ENCODE measurements at places on chromosomes 1 and 21. TPM values are rescaled to one million over a fixed set of nuclear protein-coding genes. Genes with fewer than 3 reads are reported as not detected.

- DNase-seq = peak; percentile 17
- no peak overlapping the region for H3K27ac ChIP-seq
- H3K36me3 ChIP-seq = no peaks in the 10 kb centered on the region
- 0 out of 2 replicates have a peak, but pooled peaks cover 7% of the 10 kb centered on the region for H3K4me1 ChIP-seq
- H3K27me3 ChIP-seq = no peaks in the 10 kb centered on the region
These were observed 44.9 kb downstream of the GFI1 start for GRCh38 chr1:92441697-92442342.

GRCh38 chr1:70084314-70084915 lies 121.0 kb downstream of the LRRC40 start:
- H3K27ac ChIP-seq = no peak overlapping the region
- no peak for DNase-seq
- no peak overlapping the region for H3K4me3 ChIP-seq
- no peaks in the 10 kb centered on the region for H3K27me3 ChIP-seq

DNA sequence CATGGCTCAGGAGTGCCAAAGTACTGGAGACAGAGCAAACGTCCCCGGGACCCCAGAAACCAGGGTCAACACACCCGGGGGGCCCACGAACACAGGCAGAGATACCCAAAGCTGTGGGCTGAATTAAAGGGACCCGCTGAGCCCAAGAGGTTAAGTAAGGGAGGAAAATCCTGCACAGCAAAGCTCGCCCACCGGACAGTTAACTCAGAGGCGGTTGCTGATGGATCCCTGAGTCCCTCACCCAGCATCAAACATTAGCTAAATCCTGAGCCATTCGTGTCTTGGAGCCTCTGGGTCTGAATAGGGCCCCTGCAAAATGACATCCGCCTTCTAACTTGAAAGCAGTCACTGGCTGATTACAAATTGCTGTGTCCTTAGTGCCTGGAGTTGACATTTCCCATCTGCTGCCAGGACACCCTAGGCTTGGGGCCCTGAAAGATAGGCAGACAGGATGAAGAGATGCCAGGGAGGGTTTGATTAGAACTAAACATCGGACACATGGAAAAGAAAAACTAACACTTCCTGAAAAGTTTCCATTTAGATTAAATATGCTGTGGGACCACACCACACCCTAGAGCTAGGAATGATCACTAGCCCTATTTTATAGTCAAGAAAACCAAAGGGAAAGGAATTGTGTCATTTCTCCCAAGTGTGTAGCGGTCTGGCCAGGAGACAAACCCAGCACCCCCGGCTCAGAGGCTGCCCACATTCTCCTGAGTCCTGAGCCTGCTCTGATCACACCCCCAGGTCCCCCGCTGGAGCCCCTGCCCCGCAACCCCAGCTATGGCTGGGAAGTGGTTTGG lies 239.3 kb downstream of the NPHP4 start:
- DNase-seq = no peak
- no peak overlapping the region for H3K4me3 ChIP-seq
- H3K4me1 ChIP-seq = peaks cover 11% of the 10 kb centered on the region
- H3K27me3 ChIP-seq = no peaks in the 10 kb centered on the region
- H3K36me3 ChIP-seq = no peaks in the 10 kb centered on the region
- H3K27ac ChIP-seq = no peak overlapping the region

- peaks cover 17% of the 10 kb centered on the region for H3K27me3 ChIP-seq
- H3K36me3 ChIP-seq = no peaks in the 10 kb centered on the region
- H3K4me3 ChIP-seq = no peak overlapping the region
- DNase-seq = no peak
These were observed 57.5 kb downstream of the CD247 start for GRCh38 chr1:167460836-167461235.

DNA sequence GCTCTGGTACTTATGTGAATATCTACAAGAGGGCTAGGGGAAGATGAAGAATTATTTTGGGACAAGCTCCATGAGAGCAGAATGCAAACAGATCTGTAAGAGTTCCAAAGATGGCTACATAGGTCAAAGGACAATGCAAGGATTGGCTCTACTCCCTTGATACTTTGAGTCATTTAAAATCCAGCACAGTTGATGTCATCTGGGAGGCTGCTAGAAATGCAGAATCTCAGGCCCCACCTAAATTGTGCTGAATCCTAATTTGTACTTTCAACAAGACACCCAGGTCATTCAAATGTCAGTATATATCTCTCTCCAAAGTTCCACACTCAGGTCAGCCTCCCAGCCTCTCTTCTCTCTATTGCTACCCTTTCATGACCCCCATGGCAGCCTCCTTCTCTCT lies 23.7 kb upstream of the TADA1 start:
- no peak overlapping the region for H3K4me3 ChIP-seq
- no peaks in the 10 kb centered on the region for H3K36me3 ChIP-seq
- H3K27ac ChIP-seq = no peak overlapping the region
- no peaks in the 10 kb centered on the region for H3K4me1 ChIP-seq

DNA sequence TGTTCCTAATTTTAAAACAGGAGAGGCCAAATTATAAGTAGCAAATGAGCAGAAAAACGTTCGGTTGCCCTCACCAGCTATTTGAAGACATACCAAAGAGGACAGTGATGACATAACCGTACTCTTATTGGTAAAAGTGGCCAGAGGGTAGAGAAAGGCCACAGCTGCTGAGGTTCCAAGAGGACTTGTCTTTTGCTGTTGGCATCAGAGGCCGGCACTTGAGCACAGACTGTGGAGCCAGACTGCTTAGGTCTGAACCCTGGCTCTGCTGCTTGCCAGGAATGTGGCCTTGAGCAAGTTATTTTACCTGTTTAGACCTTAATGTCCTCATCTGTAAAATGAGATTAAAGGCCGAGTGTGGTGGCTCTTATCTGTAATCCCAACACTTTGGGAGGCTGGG lies 14.9 kb downstream of the ETV3L start:
- no peak for DNase-seq
- H3K36me3 ChIP-seq = no peaks in the 10 kb centered on the region
- no peak overlapping the region for H3K4me3 ChIP-seq
- no peaks in the 10 kb centered on the region for H3K27me3 ChIP-seq
- H3K27ac ChIP-seq = no peak overlapping the region
- peaks cover 3% of the 10 kb centered on the region for H3K4me1 ChIP-seq

DNA sequence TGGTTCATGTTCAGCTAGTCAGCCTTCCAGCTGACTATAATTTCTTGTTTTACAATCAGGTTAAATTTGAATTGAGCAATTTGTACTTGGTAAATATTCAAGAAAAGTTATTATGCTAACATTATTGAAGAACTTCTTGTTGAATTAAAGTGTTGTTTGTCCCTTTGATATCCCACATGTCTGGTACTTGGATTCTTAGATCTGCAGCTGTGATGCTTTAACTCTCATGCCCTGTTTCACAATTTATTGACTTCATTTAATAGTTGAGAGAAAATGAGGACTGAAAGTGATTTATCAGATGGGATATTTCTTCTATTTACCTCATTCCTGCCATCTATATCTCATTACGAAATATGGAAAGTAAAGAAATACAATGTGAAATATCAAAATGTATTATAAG lies 92.8 kb downstream of the FASLG start:
- no peaks in the 10 kb centered on the region for H3K4me1 ChIP-seq
- no peak overlapping the region for H3K27ac ChIP-seq
- no peak for DNase-seq
- no peak overlapping the region for H3K4me3 ChIP-seq
- no peaks in the 10 kb centered on the region for H3K27me3 ChIP-seq
- H3K36me3 ChIP-seq = no peaks in the 10 kb centered on the region

- H3K27ac ChIP-seq = no peak overlapping the region
- H3K27me3 ChIP-seq = peaks cover 18% of the 10 kb centered on the region
- H3K4me1 ChIP-seq = no peaks in the 10 kb centered on the region
- no peaks in the 10 kb centered on the region for H3K36me3 ChIP-seq
- DNase-seq = peak; percentile 23
- peak overlapping the region; percentile 37 for H3K4me3 ChIP-seq
These were observed 24.4 kb upstream of the AGBL4 start for GRCh38 chr1:50047916-50048694.

DNA sequence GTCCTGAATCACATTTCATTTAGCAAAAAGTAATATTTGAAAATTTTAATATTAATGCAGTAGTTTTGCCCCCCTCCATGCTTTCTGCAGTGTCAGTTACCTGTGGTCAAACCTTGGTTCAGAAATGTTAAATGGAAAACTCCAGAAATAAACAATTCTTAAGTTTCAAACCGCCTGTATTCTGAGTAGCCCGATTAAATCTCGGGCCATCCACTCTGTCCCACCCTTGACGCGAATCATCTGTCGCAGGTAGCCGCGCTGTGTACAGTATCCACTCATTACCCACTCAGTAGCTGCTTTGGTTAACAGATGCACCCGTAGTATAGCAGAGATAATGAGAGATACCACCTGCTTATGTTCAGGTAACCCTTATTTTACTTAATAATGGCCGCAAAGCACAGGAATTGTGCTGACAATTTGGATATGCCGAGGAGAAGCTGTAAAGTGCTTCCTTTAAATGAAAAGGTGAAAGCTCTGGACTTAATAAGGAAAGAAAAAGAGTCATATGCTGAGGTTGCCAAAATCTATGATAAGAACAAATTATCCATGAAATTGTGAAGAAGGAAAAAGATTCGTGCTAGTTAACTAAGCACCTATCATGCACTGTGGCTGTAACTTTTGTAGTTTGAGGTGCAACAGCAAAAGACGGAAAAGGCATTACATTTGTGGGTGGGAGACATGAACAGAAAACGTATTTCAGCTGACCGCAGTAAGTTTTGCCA lies 889 bp upstream of the SCYL3 start:
- no peaks in the 10 kb centered on the region for H3K27me3 ChIP-seq
- peak overlapping the region; percentile 87 for H3K4me3 ChIP-seq
- peak overlapping the region; percentile 99 for H3K27ac ChIP-seq
- DNase-seq = no peak

The CADM3 gene
- total RNA-seq = 8.3 TPM

The SLC5A3 gene
- total RNA-seq = 19.4 TPM

The AADACL3 gene
- total RNA-seq = 2.3 TPM

Data from H1 (cell line).